ENCODE measurements at places on chromosomes 6 and 20.

DNA sequence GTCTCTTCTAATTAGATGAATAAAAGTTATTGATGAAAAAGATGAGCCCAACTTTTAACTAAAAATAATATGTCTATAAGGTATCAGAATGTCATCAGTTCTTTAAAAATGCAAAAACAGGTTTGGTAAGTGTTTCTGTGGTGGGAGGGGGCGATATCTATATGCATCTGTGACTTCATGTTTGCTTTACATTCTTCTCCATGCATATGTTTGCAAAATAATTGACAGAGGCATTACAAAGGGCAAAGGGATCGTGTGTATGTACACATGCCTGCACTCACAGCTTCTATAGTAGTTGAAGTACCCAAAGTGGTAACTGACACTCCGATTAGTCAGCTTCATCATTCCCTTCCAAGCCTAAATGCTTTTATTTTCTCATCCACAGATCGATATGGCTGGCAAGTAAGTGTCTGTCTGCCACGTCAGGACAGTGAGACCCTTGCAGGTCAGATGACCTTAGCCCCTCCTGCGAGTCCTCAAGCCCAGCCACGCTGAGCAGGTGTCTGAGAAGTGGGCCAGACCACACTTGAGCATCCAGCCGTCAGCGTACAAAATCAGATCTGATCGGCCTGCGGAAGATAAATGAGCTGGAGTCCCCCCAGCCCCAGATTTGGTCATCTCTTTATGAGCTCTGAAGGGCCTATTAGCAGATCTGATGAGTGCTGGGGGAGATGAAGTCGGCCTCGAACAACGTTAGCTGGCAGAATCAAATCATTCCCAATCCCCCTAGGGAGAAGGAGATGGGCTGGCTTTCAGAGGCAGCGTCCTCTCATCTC lies 369.1 kb downstream of the MAFB start:
- DNase-seq: no peak

DNA sequence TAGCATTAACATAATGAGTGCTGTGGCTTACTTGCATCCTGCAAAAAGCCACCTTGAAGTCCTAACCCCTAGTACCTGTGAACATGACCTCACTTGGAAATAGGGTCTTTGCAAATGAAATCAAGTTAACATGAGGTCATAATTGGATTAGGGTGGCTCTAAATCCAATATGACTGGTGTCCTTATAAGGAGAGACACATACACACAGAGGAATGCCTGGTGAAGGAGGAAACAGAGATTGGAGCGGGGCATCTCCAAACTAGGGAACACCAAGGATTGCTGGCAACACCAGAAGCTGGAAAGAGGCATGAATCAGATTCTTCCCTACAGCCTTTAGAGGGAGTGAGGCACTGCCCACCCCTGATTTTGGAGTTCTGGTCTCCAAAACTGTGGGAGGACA lies 17.6 kb upstream of the RPS6KA2 start:
- no peak for DNase-seq

- DNase-seq: no peak
Measured at GRCh38 chr20:20184706-20185105, 132.4 kb downstream of the CFAP61 start.

GRCh38 chr6:153023977-153024708 lies 21.6 kb upstream of the MTRF1L start:
- DNase-seq: peak; percentile 54

GRCh38 chr6:93407186-93407585 lies 12.2 kb downstream of the EPHA7 start:
- DNase-seq: no peak

DNA sequence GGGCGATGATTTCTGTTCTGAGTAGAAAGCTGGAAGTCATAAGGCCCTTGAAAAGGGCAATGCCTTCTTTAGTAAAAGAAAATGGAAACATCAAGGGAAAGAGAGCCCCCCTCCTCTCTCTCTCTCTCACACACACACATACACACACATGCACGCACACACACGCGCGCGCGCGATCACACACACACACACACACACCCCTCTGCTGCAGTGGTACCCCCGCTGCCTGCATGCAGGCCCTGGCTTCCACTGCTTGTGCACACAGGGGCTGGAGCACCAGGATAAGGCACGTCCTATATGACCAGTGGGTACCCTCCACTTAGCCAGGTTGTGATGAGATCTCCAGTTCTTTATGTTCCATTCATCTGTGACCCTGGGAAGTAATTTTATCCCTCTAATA lies 300.9 kb downstream of the SLC35F1 start:
- no peak for DNase-seq

- no peak for DNase-seq
Measured at GRCh38 chr6:156378853-156379252, 398.3 kb upstream of the ARID1B start.

- DNase-seq: no peak
Measured at GRCh38 chr6:43426928-43427405, 374 bp upstream of the ABCC10 start.

DNA sequence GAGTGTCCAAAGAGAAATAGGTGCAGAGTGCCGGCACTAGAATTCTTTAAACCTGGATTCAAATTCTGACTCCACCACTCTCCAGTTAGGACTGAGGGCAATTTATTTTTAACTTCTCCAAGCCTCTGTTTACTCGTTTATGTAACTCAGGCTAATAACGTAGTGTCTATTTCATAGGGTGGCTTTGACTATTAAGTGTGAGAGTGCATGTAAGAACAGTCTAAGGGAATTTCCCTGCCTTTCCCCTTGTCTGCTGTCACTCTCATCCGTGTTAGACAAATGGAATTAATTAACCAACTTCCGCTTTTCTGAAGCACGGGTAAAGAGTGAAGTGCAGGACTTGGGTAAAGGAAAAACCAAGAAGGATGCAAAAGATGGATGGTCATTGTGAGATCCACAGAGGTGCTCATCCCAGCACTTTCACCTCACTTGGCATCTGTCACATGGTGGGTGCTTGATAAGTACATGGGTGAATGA lies 4.1 kb upstream of the ZKSCAN8 start:
- DNase-seq: no peak

- no peak for DNase-seq
Measured at GRCh38 chr6:2767657-2768524, 2.7 kb downstream of the WRNIP1 start.

GRCh38 chr20:46681032-46681854 lies 8.0 kb downstream of the TP53RK start:
- DNase-seq: peak; percentile 60

- DNase-seq: no peak
Measured at GRCh38 chr6:17022604-17023003, 79.2 kb upstream of the STMND1 start.

DNA sequence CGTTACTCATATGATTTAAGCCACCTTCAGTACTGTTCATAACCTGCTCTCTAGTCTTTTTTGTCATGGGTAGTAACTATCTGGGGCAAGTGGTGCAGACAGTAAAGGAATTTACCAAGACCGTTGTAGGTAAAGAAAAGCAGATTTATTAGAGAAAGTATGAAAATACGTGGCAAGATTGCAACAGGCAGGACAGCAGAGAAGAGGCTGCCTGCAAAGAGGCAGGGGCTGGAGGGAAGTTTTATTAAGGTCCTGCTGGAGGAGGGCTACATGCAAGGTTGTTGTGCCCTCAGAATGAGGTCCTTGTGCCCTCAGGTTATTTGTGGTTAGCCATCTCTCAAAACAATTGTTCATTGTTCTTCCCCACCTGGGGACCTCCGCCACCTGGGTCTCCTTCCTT lies 444.3 kb downstream of the BCKDHB start:
- DNase-seq: no peak

- DNase-seq: no peak
Measured at GRCh38 chr6:70040766-70041165, 174.4 kb downstream of the COL19A1 start.

GRCh38 chr6:30689022-30689865 lies 1.5 kb downstream of the NRM start:
- DNase-seq: no peak

GRCh38 chr20:21368791-21369190 lies 28.5 kb downstream of the NKX2-4 start:
- no peak for DNase-seq

GRCh38 chr6:38760097-38760496 lies 45.0 kb downstream of the DNAH8 start:
- DNase-seq: no peak

DNA sequence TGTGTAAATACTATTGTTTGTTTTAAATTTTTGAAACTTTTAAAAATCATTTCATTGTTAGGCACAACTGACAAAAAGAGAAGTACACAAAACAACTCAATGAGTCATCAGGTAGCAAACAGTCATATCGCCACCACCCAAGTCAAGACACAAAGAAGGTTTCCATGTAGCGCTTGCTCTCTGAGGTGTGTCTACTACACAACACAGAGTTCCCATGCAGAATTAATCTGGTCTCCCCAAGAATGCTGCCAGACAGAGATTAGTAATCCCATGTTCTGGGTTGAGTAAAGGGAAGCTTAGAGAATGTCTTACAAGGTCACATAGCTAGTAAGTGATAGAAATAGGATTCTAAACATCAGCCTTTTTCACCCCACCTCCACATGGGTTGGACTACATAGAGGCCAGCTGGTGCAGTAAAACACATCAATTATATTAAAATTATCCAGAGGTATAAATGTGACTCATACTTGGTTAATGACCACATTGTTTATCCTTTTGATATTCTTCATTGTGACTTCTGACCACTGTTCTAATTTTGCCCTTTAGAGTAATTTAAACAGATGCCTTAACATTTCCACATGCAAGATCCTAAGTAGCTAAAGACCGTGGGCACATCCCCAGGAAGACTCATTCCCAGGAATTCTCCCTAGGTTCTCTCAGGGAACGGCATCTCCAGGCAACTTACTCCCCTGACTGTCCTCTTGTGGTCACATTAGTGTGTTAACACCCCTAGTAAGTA lies 413.5 kb downstream of the PRKN start:
- DNase-seq: no peak

GRCh38 chr6:112931832-112932231 lies 584.7 kb downstream of the RFPL4B start:
- DNase-seq: peak; percentile 54

DNA sequence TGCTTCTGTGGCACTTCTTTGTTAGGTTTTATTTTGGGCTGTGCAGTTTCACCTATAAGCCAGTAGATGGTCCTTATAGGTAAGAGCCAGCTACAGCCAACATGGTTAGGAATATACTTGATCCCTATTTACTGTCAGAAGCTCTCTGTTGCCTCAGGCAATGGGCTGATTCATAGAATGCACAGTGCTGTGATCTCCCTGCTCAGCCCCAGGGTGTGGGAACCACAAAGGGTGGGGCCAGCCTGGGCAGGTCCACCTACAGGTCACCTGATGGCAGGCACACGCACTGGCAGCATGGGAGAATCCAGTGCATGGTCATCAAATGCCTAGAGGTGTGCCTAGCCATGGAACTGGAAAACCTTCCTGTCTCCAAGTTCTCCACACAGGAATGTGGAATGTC lies 191.9 kb downstream of the MOXD1 start:
- no peak for DNase-seq

GRCh38 chr6:39839445-39839844 lies 47.3 kb downstream of the DAAM2 start:
- DNase-seq: no peak

- DNase-seq: no peak
Measured at GRCh38 chr6:19127081-19127480, 710.1 kb upstream of the ID4 start.

GRCh38 chr6:144248476-144249301 lies 36.4 kb upstream of the UTRN start:
- peak; percentile 57 for DNase-seq

DNA sequence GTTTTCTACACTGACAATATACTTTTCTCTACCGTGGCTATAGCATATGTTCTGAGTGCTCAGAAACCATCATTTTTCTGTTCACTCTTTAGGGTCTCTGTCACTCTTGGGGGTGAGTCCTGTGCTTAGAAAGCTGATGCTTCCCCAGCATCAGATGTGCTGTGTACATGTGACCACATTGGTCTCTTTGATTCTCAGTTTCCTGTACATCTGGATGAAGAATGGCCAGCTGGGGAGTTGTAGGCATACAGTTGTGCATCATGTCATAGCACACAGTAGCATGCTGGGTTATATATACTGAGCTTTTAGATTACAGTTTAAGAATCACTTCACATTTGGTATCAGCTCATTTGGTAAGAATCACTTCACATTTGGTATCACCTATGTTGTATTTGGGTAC lies 238.6 kb upstream of the PREP start:
- DNase-seq: no peak

GRCh38 chr6:100664274-100665040 lies 199.7 kb upstream of the SIM1 start:
- DNase-seq: peak; percentile 14

GRCh38 chr20:10805764-10806163 lies 132.0 kb upstream of the JAG1 start:
- no peak for DNase-seq

GRCh38 chr6:129264480-129265045 lies 381.6 kb downstream of the LAMA2 start:
- peak; percentile 48 for DNase-seq

GRCh38 chr20:50032955-50033666 lies 50.3 kb downstream of the SNAI1 start:
- DNase-seq: no peak

DNA sequence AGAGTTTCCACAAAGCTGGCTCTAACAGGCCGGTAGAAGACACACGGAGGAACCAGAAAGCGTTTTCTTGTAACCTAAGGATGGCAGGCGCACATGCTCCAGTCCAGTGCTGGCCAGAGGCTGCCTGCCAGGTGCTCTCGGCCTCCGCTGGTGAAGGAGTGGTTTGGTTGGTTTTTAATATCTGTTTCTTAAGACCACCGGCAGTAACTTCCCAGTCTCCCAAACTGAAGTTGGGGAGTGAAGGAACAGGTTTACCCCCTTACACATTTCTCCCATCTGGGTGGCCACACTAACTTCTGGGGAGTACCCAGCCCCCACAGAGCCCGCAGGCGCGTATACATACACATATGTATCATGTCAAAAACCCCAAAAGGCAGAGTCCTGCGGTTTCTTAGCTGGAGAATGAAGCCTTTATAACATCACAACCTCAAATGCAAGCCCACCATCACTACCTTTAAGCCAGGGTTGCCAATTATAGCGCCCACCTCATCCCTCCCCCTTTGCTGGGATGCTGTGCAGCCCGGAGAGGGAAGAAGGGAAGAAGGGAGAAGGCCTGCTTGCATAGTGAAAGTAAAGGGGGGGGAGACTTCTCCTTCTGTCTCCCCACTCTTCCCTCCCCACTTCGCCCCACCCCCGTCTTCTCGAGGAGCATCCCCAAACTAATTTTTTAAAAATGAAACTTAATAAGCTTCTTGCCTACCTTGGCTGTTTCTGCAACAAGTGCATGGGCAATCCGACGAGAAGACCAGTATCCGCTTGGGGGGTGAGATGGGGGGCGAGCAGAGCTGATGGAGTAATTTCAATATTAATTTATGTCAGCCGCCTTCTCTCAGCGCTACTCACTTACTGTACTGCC lies 1.0 kb downstream of the TRERF1 start:
- peak; percentile 45 for DNase-seq

- no peak for DNase-seq
Measured at GRCh38 chr20:61590236-61590635, 338.2 kb downstream of the CDH4 start.

DNA sequence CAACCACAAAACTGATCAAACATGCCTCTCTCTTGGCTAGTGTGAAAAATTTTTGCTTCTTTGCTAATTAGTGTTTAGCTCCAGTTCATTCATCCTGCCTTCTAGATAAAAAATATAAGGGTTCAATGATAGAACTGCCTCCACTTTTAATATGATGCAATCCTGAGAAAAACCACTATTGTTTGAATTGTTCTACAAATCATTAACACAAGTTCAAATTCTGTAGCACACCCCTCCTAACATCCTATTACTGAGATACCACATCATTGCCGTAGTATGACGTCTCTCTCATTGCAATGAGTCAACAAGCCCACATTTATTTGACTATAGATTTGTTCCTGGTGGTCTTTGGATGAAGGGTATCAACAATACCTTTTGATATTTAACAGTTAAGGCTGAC lies 365.8 kb upstream of the OPRM1 start:
- no peak for DNase-seq

Measured in AG20443 (cell line).